NCI-H69 (cell line): ENCODE measurements at places on chromosomes 3 and 15.

DNA sequence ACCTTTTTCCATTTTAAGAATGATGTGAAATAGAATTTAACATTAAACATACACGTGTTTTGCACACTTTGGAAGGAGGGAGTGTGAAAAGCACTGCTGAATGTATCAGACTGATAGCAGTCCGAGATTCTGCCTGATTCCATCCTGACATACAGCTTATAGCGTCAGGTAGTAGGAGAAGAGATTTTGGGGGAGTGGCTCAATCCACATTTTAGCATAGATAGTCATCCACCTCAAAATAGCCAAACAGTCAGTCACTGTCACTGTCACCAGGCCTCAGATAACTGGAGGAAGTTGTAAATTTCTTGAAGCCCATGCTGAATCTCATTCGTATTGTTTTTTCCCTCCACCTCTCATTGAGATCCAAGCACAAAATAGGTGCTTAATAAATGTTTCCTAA, 35.4 kb upstream of the ARHGEF26 start:
- DNase-seq: no peak

- no peak for DNase-seq
Observed at GRCh38 chr3:134552784-134553183, 66.9 kb downstream of the CEP63 start.

DNA sequence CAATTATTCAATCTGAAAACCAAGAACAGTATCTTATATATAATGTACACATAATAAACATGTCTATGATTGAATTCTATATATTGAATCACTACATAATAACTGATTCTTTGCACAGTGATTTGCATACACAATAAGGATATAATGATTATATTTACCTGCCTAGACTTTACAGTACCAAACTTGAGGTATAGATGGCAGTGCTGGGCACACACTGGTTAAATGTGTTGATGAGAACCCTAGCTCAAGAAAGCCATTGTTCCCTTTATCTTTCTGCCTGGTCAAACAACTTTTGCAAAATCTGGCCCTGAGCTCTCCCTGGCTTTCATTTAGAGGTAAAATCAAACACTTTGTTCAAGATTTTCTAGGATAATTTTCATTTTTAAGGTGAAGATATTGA, 697.7 kb downstream of the TUSC7 start:
- DNase-seq: peak; percentile 18

GRCh38 chr3:116930786-116931185, 221.2 kb downstream of the TUSC7 start:
- no peak for DNase-seq

GRCh38 chr3:10941972-10942371, 50.6 kb upstream of the SLC6A1 start:
- no peak for DNase-seq

DNA sequence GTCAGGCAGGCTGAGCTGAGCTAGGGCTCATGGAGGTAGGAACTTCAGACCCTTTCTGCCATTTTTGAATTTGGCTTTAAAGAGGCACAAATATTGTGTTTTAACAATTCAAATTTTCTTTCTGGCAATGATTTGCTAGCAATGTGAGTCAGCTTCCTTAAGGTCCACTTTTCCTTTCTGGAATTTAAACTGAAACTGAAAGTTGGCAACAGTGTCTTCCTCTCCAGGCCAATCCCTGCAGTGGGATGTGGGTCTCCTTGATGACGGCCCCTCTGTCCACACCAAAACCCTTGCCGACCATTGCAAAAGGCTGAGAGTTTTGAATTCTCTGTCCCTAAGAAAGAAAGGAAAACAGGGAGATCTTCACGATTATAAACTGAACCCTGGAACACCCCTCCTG, 27.1 kb downstream of the RPSA start:
- DNase-seq: no peak

GRCh38 chr3:159835126-159835525, 153.5 kb upstream of the IL12A start:
- no peak for DNase-seq

GRCh38 chr3:160183345-160184076, 41.7 kb upstream of the C3orf80 start:
- DNase-seq: no peak

- peak; percentile 74 for DNase-seq
Observed at GRCh38 chr3:115623044-115623868, at the start of gene GAP43. TSS of gene GAP43 (plus strand) at chr3:115623510. CDS start at chr3:115623690, 180 bp downstream.

- peak; percentile 28 for DNase-seq
Observed at GRCh38 chr15:48176112-48176511, 2.0 kb downstream of the MYEF2 start.

GRCh38 chr3:193874512-193874911, 261.4 kb upstream of the HES1 start:
- DNase-seq: no peak

GRCh38 chr3:55511895-55512570, 24.9 kb upstream of the WNT5A start:
- no peak for DNase-seq

GRCh38 chr3:69313251-69313650, 72.6 kb downstream of the FRMD4B start:
- DNase-seq: no peak

DNA sequence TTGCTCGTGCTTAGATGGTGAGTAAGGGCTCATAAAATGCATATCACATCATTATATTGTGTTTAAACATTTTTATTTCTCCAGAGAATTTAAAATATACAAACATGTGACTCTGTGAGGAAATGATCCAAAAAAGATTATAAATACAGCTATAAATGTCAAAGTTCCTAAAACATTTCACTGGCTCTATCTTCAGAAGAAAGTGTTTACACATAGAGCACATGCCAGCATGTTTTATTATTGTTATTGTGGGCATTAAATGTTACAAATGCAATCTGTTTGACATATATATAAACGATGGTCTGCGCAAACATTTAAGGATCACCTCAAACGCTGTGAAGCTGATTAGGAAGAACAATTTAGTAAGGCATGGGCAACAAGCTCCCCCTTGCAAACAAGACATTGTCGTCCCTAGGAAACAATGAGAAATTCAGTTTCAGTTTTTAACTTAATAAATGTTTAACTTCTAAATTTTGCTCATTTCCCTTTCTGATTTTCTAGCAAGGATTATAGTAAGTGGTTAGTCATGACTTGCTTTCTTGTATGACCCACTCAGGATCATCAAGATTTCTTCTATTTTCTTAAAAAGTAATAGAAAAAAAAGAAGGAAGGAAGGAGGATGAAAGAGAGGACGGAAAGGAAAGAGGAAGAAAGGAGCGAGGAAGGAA, 207.5 kb downstream of the SATB1 start:
- no peak for DNase-seq

GRCh38 chr15:59169251-59169708, 37.4 kb upstream of the LDHAL6B start:
- DNase-seq: no peak

GRCh38 chr3:178406206-178406605, 130.0 kb upstream of the KCNMB2 start:
- no peak for DNase-seq

- DNase-seq: peak; percentile 91
Observed at GRCh38 chr15:33654860-33655259, 313.4 kb upstream of the CHRM5 start.

DNA sequence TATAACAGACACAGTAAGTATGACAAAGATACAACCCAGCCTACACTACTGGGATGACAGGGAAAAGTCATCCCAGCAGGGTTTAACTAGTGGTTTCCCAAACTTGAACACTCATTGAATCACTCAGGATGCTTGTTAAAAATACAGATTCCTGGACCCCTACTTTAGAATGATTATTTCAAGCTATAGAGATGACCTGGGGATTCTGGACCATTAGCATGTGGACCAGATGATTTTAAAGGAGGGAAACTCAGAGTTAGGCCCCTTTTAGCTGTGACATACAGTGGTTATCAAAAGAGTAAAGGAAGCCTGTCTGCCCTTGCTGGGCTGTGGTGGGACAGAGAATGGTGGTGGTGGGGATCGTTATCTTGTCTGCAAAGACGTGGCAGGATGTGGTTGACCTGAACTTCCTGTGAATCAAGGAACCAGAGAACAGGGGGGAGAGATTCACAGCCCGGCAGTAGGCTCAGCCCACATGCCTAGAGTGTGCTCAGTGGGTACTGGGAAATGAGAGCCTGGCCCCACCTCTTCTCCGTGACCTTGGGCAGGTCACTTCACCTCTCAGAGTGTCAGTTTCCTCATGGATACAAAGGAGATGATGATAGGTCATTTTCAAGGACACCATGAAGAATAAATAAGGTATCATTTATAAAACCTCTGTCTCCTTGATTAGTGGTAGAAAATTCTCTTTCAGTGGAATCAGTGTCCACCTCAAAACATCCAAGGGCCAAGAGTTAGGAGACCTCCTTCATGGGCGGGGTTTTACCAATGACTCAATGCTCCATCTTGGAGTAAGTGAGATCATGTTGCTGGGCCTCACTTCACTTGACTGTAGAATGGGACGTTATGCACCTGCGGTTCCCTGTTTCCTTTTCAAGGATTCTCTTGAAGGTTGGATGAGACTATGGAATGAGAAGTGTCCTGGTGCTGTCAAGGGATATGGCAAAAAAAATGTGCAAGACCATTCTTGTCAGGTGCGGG, 306.5 kb downstream of the RPLP1 start:
- no peak for DNase-seq

DNA sequence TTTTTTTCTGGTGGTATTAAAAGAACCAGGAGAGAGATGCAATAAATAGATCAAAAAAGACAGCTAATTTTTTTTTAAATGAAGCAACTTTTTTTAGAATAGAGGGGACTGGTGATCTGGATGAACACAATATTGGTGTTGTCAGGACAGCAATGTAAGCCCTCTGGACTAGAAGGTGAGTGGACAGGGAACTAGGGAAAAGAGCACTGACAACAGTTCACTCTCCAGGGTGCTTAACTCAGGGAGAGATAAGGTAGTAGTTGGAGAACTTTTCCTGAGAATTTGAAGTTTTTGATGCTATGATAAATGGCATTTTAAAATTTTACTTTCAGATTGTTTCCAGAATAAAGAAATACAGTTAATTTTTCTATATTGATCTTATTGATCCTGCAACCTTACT, 158.3 kb upstream of the STAC start:
- no peak for DNase-seq

- DNase-seq: no peak
Observed at GRCh38 chr15:32705446-32705845, 12.4 kb upstream of the GREM1 start.

GRCh38 chr3:66416556-66417304, 84.1 kb downstream of the LRIG1 start:
- no peak for DNase-seq

DNA sequence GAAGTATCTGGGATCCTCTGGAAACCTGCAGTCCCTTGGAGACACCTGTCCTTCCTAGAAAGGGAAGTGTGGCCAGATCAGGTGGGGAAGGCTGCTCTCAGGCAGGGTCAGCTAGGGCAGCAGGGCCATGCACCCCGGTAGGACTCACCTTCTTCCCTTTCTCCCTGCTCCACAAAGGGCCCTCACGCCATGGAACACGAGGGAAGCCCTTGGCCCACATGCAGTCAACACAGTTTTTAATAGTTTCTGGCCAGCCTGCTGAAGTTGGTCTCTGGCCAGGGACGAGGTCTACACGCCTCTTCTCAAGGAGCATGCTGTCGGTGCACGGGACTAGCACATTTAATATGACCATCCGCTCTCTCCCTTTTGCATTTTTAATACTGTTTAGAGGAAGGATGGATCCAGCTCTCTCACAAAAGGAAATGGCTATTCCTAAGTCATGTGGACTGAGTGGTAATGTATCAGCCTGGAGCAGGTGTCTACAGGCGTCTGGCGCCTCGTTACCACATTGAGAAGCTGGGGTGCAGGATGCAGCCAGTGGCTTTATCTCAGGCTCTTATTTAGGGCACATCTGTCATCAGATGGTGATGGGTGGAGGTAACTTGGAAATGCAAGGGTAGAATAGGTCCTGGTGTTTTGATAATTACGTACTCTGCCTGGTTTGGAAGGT, 153.9 kb downstream of the KLF13 start:
- DNase-seq: peak; percentile 35

GRCh38 chr3:108518895-108519294, 8.5 kb upstream of the MYH15 start:
- DNase-seq: peak; percentile 23

DNA sequence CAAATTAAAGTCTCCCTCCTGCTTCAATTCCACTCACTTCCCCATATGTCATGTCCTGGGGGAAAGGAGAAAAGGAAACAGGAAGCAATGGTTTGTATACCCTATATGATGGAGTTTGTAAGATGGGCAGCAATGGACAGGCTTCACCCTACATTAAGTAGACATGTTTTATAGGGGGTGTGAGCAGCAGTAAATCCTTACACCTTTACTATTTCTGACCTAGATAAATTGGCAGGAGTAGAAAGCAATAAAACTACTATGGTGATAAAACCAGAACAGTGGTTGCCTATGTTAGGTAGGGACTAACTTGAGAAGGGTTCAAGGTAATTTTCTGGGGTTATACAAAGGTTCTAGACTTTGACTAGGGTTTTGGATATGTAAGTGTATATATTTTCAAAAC, 301.7 kb downstream of the GBE1 start:
- peak; percentile 45 for DNase-seq

- peak; percentile 79 for DNase-seq
Observed at GRCh38 chr15:57216288-57216687, 160.0 kb upstream of the CGNL1 start.

GRCh38 chr3:60086811-60087210, 1037.0 kb upstream of the CFAP20DC start:
- peak; percentile 8 for DNase-seq

DNA sequence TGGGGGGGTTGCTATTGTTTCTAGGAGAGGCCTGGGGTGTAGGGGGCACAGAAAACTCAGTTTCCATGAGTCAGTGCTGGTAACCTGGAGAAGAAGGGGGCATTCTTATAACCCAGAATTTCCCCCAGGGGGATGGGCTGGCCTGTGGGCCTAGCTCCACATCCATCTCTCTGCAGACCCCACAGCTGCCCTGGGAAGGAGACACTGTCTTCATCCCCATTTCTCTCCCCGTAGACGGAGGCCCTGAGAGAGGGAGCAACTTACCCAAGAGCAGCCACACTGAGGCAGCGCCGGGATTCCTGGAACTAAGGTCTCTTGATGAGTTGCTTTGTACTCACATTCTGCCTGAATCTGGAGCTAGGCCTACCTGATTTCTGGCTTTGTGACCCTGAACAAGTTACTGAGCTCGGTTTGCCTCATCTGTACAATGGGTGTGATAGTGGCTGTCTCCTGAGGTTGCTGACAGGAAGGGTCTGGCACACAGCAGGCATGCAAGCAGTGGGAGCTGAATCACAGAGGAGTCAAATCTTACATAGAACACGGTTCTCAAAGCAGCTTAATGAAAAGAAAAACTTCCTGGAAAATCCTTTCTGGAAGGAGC, 55.0 kb upstream of the LCTL start:
- DNase-seq: no peak

GRCh38 chr3:126679831-126680666, 24.0 kb upstream of the CHCHD6 start:
- no peak for DNase-seq

GRCh38 chr3:149339931-149340309, 6.5 kb upstream of the TM4SF18 start:
- DNase-seq: peak; percentile 88

GRCh38 chr3:73259291-73259690, 197.8 kb downstream of the EBLN2 start:
- no peak for DNase-seq

GRCh38 chr3:132283440-132283839, 33.8 kb upstream of the ACP3 start:
- no peak for DNase-seq

- peak; percentile 55 for DNase-seq
Observed at GRCh38 chr3:62632510-62633294, 242.5 kb downstream of the CADPS start.

- no peak for DNase-seq
Observed at GRCh38 chr3:64848127-64848800, 160.5 kb upstream of the ADAMTS9 start.

- DNase-seq: peak; percentile 4
Observed at GRCh38 chr15:92949604-92950249, 49.6 kb downstream of the CHD2 start.
